ELF-1 (cell line): ENCODE measurements at places on chromosomes 2 and 18.

- DNase-seq = no peak
Measured at GRCh38 chr18:2914185-2914880, 67.5 kb downstream of the EMILIN2 start.

GRCh38 chr2:29071032-29071975, 3.0 kb downstream of the PCARE start:
- DNase-seq = no peak

- no peak for DNase-seq
Measured at GRCh38 chr2:124542932-124543640, 518.0 kb downstream of the CNTNAP5 start.

DNA sequence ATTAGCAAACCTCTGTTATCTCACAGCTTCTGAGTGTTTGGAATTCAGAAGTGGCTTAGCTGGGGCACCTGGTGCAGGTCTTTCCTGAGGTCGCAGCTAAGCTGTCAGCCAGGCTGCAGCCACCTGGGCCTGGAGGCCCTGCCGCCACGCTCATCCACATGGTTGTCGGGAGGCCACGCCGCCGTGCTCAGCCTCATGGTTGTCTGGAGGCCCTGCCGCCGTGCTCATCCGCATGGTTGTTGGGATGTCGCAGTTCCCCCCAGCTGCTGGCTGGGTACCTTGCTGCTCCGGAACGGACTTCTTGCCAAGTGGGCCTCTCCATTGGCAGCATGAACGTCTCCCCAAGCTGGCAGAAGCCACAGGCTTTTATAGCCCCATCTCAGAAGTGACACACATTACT, 24.3 kb upstream of the MPPE1 start:
- no peak for DNase-seq

GRCh38 chr2:18750672-18751554, 161.5 kb upstream of the NT5C1B start:
- DNase-seq = no peak
